ENCODE measurements at places on chromosomes 4 and X.

GRCh38 chr4:8330821-8331574 is 61.4 kb downstream of the HTRA3 start:
- DNase-seq = no peak

- DNase-seq = no peak
These were observed 133.2 kb downstream of the ENOX2 start for GRCh38 chrX:130769835-130770234.

- no peak for DNase-seq
These were observed 122.4 kb downstream of the LARP7 start for GRCh38 chr4:112759313-112759712.

DNA sequence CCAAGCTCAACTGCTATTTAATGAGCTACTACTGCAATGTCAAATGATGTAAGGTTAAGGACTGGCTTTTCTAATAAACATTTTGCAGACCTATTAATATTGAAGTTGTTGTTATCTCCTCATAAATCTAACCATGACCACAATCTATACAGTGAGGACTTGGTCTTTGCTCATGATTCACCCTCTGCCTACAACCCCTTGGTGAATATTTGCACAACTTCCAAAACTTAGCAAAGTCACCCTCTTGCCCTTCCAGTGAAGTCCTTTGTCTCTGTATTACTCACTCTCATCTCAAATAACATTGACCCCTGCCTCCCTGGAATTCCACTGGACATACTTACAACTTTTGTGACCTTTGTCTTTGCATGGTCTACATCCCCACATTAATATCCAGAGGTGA is 204.5 kb downstream of the KCNIP4 start:
- no peak for DNase-seq

DNA sequence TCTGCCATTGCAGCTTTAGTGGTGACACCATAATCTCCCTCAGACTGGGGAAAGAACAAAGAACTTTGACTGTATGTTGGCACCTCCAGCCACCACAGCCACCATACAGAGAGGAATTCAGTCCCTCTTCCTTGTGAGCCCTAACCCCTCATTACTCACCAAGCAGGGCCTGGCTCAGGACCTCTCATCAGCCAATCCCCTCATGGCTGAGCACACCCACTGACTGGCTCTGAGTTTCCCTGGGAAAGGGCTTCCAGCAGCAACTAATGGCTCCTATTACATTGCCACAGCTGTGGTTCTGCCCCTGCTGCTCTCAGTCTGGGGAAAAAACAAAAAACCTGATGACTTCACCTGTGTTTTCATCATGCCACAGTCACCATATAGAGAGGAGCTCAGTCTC is 1482.6 kb downstream of the FAM133A start:
- no peak for DNase-seq

- no peak for DNase-seq
These were observed 33.6 kb upstream of the NOCT start for GRCh38 chr4:138981930-138982390.

Data from activated naive CD4-positive, alpha-beta T cell treated with anti-CD3 and anti-CD28 coated beads, Interleukin-2, amount 50 U/mL, for 16 hours (primary cell).